ENCODE measurements at places on chromosomes 5 and 9.

- DNase-seq: peak; percentile 79
Measured at GRCh38 chr9:105205787-105206495, 38.5 kb upstream of the SLC44A1 start.

DNA sequence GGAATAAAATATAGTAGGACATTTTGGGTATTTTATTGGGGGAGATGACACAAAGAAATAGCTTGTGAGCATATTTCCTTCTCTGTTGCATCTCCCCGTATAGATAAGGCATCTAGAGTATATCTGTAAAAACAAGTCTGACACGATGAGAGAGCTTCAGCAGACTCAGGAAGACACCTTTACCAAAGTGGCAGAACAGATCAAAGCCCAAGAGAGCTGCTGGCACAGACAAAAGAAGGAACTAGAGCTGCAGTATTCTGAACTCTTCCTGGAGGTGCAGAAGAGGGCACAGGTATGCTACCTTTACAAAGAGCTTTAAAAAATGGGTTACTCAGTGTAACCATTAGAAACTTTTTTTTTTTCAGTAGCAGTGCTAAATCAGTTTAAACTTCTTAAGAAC is 176.7 kb downstream of the CCDC171 start:
- no peak for DNase-seq

DNA sequence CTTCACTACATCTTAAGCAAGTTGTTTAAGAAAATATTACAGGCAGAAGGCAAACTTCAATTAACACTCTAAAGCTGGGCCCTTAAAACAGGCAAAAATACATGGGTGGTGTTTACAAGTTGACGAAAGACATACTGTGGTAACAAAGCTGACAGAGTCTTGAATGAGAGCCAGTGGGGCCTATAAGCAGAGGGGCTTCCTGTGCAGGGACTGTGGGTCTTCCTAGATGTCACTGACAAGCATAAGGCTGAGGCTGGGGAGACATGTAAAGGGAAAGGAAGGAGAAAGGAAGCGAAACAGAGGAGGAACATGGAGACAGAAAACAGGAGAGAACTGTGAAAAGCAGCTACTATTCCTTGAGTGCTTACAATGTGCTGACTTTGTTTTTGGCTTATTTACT is 308.0 kb upstream of the RPS23 start:
- no peak for DNase-seq

DNA sequence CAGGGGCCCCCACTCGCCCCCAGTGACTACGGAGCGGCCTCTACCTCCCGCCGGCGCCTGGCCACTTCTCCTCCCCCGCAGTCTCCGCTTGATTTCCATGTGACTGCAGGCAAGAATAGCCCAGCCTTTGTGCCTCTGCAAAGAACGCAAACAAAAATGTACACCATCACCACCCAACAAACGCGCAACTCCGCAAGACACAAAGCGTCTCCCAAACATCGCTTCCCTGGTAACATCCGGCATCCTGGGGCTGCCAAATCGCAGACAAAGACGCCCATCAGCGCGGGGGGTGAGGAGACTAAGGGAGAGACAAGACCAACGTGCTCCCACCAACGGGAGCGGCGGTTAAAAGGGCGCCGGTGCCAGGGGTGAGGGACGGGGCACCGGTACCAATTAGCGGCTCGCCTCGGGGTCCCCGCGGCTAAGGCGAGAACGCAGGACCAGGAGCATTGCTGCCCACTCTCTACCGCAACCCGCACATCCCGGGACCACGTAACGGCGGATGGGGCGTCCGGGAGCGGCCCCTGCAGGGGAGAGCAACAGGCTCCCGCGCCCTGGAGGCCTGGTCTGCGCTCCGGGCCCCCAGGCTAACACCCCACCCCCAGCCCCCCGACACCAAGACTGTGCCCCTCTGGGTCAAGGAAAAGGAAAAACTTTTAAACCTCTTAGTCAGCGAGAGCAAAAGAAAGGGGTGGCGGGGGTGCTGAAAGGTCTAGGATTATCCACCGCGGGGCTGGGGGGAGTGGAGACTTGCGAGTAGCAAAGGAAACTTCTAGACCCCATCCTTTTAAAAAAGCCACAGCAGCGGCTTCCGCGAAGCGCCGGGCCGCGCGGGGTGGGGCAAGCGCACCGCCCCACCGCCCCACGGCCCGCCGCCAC is 885 bp downstream of the MPDZ start:
- peak; percentile 57 for DNase-seq

DNA sequence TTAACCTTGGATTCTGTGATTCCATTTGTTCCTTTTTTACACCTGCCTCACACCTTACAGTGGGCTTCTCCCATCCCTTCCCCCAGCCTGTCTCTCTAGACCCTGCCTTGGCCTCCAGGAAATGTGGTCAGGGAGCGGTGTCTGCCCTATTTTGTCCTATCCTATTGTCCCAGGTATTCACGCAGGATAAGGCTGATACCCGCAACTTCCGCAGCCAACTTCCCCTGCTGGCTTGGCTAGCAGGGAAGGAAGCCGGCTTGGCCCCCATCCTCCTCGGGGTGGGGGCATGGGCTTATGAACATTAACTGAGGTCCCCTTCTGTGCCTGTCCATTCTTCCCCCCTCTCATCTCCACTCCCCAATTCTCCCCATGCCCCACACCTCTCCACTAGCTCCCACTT is 3.5 kb downstream of the CSF1R start:
- DNase-seq: no peak

- DNase-seq: no peak
Measured at GRCh38 chr5:78008356-78008967, 232.3 kb upstream of the TBCA start.

DNA sequence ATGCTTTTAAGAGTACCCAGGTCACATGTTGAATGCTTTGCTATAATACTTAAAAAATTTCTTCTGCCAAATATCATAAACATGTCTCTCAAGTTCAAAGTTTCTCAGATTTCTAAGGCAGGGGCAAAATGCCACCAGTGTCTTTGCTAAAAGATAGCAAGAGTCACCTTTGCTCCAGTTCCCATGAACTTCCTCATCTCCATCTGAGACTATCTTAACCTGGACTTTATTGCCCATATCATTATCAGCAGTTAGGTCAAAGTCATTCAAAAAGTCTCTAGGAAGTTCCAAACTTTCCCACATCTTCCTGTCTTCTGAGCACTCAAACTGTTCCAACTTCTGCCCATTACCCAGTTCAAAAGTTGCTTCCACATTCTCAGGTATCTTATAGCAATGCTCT is 307.6 kb upstream of the TNC start:
- no peak for DNase-seq

DNA sequence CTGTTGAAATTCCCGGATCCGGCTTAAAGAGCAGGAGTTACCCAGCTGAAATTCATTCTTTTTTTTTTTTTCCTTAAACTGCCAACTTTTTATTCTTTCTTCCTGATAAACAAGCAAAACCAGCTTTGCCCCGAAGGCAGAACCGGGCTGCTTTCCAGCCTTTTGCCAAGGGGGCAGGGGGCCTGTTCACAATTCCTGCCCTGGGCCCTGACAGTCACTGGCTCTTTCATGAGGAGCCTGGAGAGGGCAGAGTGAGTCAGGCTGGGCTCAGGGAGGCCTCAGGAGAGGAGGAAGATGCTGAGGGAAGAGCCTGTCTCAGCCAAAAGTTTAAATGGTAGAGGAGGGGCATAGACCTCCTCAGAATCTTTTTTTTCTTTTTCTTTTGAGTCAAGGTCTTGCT is 4.8 kb downstream of the GLIPR2 start:
- DNase-seq: peak; percentile 47

DNA sequence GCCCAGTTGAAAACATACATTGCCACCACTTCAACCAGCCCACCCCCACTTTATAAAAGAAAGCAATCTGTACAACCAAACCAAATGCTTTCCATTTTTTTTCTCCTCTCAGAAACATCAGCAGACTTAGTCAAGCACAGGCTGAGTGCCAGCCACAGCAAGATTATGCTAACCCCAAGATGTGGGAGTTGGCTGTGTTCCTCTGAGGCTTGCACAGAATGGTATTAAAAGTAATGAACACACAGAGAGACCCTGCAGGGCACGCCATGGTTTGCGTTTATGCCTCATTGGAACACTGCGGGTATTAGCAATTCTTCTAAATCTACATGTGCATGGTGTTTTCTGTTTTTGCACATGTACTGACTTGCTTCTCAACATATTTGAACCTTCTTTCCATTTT is 419.9 kb upstream of the GRAMD2B start:
- DNase-seq: peak; percentile 27

GRCh38 chr5:67154556-67155206 is 41.9 kb downstream of the CD180 start:
- DNase-seq: no peak

DNA sequence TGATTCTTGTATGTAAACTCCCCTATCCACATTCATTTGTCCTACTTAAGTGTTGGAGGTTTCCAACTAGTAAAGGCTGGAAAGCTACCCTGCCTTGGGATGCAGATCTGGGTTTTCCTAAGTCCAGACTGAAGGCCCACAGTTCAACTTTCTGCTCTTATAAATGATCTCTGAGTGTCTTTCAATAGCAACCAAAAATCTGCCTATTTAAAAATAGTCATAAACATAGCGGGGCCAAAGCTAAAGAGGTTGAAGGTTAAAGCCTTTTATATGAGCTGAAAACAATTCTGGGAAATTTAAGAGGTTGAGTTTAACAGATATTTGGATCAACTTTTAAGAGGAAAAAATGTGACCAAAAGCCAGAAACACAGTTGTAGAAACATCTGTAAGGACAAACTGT is 87.2 kb downstream of the NTRK2 start:
- no peak for DNase-seq
